ENCODE measurements at places on chromosomes 3 and 15.

- no peaks in the 10 kb centered on the region for H3K27me3 ChIP-seq
- H3K36me3 ChIP-seq = peaks cover 93% of the 10 kb centered on the region
- peaks cover 51% of the 10 kb centered on the region for H3K4me1 ChIP-seq
- DNase-seq = no peak
These were observed 55.7 kb downstream of the OXNAD1 start for GRCh38 chr3:16320711-16321110.

DNA sequence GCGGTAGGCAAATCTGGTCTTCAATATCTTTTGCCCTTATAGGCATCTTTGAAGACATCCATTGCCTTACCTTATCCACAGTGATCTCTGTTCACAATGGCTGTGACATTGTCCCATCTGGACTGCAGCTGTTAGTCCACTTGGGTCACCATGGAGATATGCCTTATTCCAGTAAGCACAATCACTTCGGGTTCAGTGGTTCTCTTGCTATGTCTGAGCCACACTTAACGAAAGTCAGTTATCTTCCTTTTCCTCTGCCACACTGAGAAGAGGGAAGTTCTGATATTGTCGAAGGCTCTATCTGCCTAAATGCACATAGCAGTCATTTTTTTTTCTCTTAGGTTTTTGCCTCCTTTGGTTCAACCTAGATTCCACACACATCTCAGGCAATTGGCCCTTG, 119.0 kb upstream of the SATB1 start:
- DNase-seq = no peak
- H3K27ac ChIP-seq = no peak overlapping the region
- no peaks in the 10 kb centered on the region for H3K27me3 ChIP-seq
- H3K4me1 ChIP-seq = no peaks in the 10 kb centered on the region
- no peak overlapping the region for H3K4me3 ChIP-seq

- H3K4me1 ChIP-seq = no peaks in the 10 kb centered on the region
- H3K27me3 ChIP-seq = no peaks in the 10 kb centered on the region
- H3K36me3 ChIP-seq = no peaks in the 10 kb centered on the region
- DNase-seq = no peak
- no peak overlapping the region for H3K27ac ChIP-seq
- no peak overlapping the region for H3K4me3 ChIP-seq
These were observed 14.7 kb downstream of the CCNB2 start for GRCh38 chr15:59119625-59120024.

- H3K4me3 ChIP-seq = no peak overlapping the region
- no peaks in the 10 kb centered on the region for H3K36me3 ChIP-seq
- no peak overlapping the region for H3K27ac ChIP-seq
- H3K4me1 ChIP-seq = no peaks in the 10 kb centered on the region
- peaks cover under 1% of the 10 kb centered on the region for H3K27me3 ChIP-seq
These were observed 39.6 kb upstream of the PDCD6IP start for GRCh38 chr3:33758864-33759263.

Measured in T-cell (primary cell).